ENCODE measurements at places on chromosomes 2 and 18.

GRCh38 chr2:204110338-204110741 lies 173.8 kb downstream of the ICOS start:
- no peak for DNase-seq

DNA sequence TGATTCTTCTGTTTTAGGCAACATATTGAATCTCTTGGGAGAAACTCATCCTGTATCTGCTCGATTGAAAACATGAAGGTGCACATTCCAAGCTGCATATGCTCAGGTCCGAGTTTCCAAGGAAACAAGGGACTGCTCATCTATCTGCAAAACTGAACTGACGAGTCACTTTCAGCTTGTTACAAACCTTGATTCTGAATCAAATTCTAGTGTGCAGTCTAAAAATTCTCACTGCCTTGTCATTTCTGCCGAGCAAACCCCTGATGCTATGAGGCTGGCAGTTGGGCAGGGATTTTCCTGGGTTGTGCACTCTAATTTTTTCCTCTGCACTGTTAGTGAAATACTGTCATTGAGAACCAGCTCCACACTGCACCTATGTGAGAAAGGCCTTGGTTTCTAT lies 101.3 kb upstream of the ETAA1 start:
- no peak for DNase-seq

GRCh38 chr2:49241501-49241900 lies 87.2 kb upstream of the FSHR start:
- DNase-seq = no peak

GRCh38 chr2:227608561-227609338 lies 5.9 kb downstream of the SCYGR3 start:
- DNase-seq = no peak

GRCh38 chr18:5969355-5969988 lies 74.2 kb upstream of the TMEM200C start:
- DNase-seq = no peak

- no peak for DNase-seq
Measured at GRCh38 chr2:181041661-181042060, 61.3 kb downstream of the UBE2E3 start.

DNA sequence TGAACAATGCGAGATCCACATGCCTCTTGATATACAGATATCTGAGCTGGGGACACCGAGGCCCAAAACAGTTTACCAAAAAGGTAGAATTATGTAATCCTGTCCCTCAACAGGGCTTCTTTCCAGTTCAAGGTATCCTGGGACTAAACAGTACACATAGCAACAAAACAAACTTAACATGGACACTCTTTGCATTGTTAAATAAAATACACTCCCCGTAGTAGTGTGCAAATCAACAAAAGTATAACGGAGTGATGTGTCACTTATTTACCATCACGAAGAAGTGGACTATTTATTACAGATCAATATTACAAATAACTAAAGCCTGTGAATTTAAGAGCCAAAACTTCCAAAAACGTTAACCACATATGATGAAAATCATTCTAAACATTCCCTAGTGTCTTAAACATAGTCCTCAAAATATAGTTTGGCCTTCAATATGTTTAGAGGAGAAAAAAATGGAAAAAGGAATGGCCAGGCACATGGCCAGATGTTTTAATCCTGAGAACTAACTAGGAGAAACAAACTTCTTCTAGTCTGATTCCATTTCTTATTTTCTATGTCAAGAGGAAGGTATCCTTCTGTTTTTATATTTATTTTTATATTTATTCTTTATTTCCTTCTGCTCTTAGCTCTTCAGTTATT lies 377.5 kb downstream of the OSR1 start:
- DNase-seq = no peak

DNA sequence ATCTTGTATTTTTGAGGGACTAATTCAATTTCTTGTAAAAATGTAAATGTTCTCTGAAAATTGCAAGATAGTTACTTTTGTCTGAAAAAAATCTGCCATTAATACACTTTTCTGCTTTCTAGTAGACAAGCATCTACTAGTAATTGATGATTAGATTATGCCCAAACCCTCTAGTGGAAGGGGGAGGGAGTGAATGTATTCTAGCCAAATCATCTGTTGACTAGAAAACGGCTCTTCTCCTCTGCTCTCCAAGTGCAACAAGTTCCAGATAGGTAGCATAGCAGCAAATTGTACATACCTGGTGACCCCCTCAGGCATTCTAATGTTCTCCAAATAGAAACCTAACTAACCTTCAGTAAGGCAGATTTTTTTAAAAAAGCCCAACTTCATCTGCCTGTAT lies 58.6 kb downstream of the RELCH start:
- no peak for DNase-seq

DNA sequence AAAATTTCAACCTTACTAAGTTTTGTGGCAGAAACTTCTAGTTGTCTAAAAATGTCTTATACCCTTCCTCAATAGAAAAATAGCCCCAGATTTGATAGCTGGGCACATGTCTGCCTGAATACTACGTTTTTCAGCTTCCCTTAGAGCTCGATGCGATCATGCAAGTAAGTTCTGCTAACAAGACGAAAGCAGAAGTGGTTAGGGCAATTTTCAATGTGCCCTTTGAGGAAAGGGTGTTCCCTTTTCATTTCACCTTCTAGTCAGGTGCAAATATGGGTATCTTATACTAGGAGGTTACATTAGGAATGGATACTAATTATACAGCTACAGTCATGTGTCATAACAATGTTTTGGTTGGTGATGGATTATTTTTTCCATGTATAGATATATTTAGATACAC lies 1572.1 kb upstream of the LRRTM1 start:
- DNase-seq = no peak

- no peak for DNase-seq
Measured at GRCh38 chr2:44392338-44392943, 30.7 kb downstream of the CAMKMT start.

DNA sequence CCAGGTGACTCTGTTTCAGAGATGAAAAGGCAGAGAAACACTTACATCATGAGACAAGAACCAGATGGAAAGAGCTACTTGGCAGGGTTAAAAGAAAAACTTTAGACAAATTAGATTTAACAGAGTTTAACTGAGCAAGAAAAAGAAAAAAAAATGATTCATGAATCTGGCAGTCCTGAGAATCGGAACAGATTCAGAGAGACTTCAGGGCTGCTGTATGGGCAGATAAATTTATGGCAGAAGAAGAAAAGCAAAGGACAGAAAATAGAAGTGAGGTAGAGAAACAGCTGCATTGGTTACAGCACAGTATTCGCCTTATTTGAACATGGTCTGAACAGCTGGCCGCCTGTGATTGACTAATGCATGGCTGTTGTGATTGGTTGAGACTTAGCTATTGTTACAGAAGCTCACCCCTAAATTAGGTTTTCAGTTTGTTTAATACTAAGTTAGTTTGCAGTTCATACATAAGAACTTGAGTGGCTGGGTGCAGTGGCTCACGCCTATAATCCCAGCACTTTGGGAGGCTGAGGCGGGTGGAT lies 43.0 kb upstream of the RHOB start:
- DNase-seq = no peak

DNA sequence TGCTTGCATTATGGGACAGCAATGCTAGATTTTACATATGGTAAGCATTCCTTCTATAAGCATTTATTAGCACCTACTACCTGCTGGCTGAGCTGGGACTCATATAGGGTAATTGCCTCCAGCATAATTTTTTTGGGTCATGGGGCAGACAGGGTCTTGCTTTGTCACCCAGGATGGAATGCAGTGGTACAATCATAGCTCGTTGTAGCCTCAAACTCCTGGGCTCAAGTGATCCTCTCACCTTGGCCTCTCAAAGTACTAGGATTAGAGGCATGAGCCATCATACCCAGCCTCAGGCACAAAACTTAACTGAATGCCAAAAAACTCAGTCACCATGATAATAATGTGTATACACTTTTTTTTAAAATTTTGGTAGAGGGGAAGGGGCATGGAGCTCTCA lies 35.3 kb downstream of the TMEM237 start:
- no peak for DNase-seq

GRCh38 chr2:64036034-64036705 lies 16.9 kb upstream of the VPS54 start:
- DNase-seq = no peak

DNA sequence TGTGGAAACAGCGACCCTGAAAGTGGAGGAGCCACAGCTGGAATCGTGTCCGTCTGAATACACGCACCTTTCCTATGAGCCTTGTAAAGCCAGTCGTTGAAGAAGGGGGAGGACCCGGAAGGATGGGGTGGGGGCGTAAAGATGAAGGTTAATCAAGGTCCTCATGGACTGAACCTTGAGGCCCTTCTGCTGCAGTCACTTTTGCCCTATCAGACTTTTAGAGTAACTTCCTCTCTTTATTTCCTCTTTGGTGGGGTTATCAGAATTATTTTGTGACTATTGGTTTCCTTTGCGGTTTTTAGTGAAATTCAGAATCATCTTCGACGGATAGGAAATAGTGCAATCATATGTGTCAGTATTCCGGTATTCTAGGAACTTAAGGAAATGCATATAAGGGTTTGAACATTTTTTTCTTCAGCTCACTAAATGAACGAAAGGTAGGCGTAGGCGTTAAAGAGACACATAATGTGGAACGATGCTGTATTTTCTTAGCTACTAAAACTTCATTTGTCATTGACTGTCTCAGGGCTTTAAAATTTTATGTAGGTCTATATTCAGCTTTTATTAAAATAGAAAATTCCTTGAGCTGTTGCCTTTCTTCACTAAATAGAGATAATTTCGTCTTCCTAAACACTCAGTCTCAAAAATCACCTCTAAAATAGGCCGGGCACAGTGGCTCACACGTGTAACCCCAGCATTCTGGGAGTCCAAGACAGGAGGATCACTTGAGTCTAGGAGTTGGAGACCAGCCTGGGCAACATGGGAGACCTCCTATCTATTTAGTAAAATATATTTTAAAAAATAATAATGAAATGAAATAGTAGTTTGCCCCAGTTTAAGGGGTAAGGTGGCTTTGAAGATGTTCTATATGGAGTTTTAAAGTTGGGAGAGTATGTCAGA lies 1.4 kb upstream of the YES1 start:
- DNase-seq = no peak

DNA sequence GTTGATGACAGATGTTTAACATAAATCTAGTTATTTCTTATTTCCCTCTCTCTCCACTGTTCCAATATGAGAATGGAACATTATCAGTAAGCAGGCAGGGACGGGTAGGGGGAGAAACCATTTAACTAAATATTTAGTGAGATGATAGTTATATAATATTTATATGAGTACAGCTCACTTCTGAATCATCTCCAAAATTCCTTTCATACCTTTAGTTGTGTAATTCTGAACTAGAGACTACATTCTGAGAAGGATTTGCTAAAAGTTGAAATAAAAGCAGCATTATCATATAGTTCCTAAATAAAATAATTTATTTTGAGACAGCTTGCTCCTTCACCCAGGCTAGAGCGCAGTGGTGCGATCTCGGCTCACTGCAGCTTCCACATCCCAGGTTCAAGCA lies 41.4 kb downstream of the B4GALT6 start:
- DNase-seq = no peak

DNA sequence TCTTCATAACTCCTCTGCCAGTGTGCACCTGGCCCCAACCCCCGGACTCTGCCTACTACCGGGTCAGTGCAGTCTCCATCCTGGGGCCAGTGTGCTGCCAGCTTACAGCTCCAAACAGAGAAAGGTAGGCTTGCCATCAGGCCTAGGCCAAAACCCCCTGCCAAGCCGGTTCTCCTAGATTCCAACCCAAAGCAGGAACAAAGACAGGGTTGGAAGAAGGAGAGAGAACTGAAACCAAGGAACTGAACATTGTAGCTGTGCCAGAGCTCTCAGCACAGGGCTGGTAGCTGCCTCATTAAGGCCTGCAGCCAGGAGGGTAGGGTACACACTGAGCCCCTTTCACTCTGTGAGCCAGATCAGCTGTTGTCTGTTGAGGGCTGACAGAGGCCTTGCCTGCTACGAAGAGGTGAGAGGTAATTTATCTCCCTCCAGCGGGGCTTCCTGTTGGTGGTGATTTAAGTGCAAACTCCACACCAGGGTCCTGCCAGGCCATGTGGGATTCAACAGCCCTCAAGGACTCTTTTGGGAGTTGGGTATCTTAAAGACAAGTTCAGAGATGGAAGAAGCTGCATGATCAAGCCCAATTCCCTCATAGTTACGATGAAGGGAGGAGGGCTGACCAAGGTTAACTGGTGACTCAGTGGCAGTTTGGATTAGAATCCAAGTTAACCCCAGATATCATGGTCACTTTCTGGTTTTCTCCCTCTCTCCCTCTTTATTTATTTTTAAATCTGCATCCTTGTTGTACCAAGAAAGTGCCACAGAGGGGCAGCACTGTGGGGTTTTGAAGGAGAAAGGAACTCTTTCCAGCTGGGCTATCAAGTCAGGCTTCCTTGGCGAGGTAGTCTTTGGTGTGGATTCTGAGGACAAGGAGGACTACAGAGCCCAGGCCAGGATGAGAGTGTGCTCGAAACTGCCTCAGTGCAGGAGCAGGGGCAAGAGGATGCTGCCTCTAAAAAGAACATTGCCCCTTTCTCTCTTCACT lies 48.1 kb downstream of the CYRIA start:
- DNase-seq = no peak

DNA sequence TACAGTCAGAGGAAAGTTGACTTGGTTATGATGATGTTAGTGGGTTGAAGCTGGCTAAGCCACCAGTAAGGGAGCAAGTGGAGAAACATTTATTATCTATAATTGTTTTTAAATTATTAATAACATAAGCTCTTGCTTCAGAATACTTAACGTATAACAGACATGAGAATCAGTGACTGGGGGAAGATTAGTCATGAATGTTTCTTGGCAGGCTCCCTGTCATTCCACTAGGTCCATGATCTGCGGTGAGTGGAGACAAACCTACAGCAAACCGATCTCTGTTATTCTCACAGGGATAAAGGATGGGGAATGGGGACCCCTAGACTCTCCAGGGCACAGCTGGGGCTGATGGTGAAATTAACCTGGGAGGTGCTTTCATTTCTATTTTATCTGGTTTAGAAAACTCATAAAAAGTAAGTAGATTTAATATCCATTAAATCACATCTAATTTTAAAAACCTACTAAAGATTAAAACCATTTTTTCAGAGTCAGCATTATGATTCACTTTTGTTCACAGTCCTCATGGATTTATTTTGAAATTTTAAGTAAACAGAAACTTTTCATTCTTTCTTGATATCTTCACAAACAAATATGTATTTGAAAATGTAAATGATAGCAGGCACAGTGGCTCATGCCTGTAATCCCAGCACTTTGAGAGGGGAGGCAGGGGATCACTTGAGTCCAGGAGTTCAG lies 420.3 kb downstream of the PTPRM start:
- no peak for DNase-seq

- no peak for DNase-seq
Measured at GRCh38 chr2:70425682-70426301, 123.9 kb upstream of the FAM136A start.

- no peak for DNase-seq
Measured at GRCh38 chr2:152405206-152406118, 70.5 kb downstream of the FMNL2 start.

GRCh38 chr2:60679036-60679780 lies 76.9 kb upstream of the PAPOLG start:
- DNase-seq = no peak
